NCI-H526 treated with DMSO at 0.1 percent for 48 hours (cell line): ENCODE measurements at places on chromosomes 1 and 21.

DNA sequence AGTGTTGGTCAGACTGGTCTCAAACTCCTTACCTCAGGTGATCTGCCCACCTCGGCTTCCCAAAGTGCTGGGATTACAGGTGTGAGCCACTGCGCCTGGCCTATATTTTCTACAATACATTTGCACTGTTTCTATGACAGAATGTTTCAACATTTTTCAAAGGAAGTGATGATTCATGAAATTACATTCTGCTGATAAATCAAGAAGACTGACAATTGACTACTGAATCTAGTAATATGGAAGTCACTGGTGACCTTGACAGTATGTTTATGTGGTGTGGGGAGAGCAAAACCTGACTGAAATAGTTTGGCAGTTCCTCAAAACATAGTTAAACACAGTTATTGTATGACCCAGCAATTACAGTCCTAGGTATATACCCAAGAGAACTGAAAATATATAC is 18.1 kb downstream of the LRIF1 start:
- DNase-seq, result no peak

DNA sequence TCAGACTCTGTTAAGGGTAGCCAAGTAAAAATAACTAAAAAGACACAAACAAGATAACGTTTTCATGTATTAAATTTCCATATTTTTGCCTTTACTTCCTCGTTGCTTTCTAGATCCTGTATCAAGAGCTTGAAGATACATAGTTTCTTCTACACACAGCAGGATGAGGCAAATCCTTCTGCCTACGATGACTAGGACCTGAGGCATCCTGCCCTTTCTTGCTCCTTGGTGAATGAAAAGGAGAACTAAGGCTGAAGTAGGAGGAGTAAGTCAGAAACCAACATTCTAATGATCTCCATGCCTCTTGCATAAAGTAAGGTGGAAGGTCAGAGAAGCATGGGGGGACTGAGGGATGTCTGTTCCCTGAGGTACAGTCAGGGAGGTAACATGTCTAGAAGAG is 102.6 kb downstream of the GPATCH2 start:
- no peak for DNase-seq

DNA sequence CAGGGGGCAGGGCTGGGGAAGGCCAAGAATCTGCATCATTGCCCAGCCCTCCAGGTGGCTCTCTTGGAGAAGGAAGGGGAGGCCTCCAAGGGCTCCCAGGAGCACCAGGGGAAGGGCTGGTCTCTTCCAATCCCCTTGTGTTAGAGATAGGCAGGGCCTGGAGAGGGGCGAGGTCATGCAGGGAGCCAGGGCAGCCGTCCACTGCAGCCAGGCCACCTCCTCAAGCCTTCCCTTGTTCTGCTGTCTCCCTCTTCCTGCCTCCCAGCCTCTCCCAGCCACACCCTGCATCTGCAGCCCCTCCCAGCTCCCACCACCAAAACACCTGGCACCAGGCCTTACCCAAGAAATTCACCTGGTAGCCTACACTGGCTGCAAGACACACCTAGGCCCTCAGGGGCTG is 105.3 kb upstream of the IFFO2 start:
- no peak for DNase-seq

GRCh38 chr21:19853061-19853460 is 1145.1 kb upstream of the NCAM2 start:
- DNase-seq, result no peak

DNA sequence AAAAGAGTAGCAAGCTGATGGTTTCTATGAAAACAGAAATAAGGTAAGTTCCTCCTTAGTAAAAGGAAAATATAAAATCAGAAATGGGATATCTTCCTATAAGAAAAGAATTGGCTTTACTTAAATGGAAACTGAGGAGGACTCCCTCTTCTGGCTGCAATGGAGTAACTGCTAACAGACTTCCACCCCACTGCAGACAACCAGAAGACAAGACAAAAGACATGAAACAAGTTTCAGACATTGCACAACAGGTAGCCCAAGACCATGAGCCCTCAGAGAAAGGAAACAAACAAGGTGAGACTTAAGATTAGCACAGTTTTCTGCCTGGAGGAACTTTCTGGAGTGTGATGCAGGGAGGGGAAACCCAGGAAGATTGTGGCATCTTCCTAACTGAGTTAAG is 17.0 kb upstream of the OLFML2B start:
- DNase-seq, result no peak

DNA sequence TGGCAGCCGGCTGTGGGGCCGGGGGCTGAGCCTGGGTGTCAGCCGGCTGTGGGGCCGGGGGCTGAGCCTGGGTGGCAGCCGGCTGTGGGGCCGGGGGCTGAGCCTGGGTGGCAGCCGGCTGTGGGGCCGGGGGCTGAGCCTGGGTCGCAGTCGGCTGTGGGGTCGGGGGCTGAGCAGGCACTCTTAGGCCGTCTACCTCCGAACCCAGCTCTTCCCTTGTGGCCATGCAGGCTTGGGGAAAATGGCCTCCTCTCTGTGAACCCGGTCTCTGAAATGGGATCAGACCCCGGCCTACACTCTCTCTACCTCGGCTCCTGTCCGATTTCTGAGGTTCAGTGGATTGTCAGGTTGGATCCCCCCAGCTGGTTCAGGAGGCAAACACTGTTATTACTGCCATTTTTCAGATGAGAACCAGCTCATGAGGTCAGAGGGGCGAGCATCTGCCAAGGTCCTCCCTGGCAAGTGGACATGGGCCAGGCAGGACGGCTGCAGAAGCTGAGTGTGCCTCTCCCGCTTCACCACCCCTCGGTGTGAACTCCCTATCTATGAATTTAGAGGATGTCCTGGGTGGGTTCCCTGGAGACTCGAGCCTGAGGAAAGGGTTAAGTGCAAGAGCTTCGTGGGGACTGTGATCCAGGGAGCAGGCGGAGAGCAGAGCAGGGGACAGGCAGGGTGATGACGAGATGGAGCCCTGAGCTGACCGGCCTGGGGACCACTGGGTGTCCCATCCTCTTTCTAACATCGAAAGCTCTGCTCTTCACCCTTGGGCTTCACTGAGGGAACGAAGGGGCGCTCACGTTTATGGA is 10.9 kb upstream of the COL18A1 start:
- no peak for DNase-seq

- DNase-seq, result no peak
These were observed 556.0 kb upstream of the CXADR start for GRCh38 chr21:16956824-16957223.

DNA sequence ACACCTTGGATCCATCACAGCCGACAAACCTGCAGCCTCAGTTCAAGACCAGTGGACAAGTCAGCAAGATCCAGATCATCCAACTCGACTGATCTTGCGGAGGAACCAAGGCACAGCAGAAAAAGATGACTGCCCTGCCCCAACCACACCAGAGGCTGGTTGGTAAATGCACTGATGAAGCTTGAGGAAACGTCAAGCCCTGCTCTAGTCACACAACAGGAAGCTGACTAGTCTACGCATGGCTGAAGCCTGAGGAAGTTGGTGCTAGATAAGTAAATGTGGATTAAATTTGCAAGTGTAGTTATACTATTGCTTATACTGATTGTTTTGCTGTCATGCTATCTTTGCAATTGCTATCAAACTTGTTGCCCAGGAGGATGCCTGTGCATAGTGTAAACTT is 89.0 kb downstream of the LIPI start:
- no peak for DNase-seq

GRCh38 chr1:184062640-184063286 is 11.2 kb downstream of the TSEN15 start:
- no peak for DNase-seq

GRCh38 chr21:27171707-27172106 is 204.8 kb upstream of the ADAMTS5 start:
- DNase-seq, result no peak
